ENCODE measurements at places on chromosomes 11 and 22.

DNA sequence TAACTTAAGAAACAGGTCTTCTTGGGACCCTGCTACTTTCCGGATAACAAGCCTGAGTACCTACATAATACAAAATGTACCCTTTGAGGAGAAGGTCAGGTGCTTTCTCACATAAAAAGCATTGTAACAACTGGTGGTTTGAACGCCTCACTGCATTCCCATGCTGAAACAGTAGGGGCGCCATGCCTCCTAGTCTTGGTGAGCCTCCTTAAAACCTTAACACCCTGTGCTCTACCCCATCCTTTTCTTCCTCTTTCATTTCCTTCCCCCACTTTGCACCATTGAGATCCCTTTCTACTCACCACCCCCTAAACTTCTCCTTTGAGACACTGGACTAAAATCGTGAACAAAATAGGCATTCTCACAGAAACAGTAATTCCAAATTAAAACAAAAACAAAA lies 729.3 kb downstream of the NTM start:
- DNase-seq = peak; percentile 9
- H3K36me3 ChIP-seq = no peaks in the 10 kb centered on the region
- no peak overlapping the region for H3K4me3 ChIP-seq
- no peaks in the 10 kb centered on the region for H3K27me3 ChIP-seq

- no peaks in the 10 kb centered on the region for H3K27me3 ChIP-seq
- H3K4me3 ChIP-seq = no peak overlapping the region
- DNase-seq = no peak
Observed at GRCh38 chr22:28018461-28018927, 99.4 kb upstream of the PITPNB start.

- no peaks in the 10 kb centered on the region for H3K36me3 ChIP-seq
- no peaks in the 10 kb centered on the region for H3K27me3 ChIP-seq
- peak; percentile 85 for DNase-seq
- peak overlapping the region; percentile 53 for H3K4me3 ChIP-seq
Observed at GRCh38 chr11:32706985-32707741, 87.3 kb downstream of the CCDC73 start.

DNA sequence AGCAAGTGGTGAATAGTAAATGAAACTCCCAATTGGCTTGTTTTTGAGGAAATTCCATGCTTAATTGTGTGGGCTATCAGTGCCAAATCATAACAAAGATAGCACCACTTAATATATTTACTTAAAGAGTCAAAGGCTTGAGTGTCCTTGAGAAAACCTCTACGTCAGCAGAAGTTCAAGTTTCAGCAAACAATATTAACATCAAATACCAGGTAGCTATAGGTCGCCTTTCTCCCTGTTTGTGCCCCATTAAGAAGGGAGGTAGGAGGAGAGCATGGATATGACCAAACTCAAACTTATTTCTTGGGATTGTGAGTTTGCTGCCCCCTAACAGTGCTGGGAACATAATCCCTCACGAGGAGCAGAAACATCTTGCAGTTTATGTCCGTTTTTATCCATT lies 105.6 kb upstream of the SYN3 start:
- DNase-seq = no peak
- H3K36me3 ChIP-seq = no peaks in the 10 kb centered on the region
- H3K27ac ChIP-seq = no peak overlapping the region
- no peaks in the 10 kb centered on the region for H3K27me3 ChIP-seq

GRCh38 chr11:66727282-66728037 lies 1.6 kb downstream of the SPTBN2 start:
- H3K4me1 ChIP-seq = peaks cover 44% of the 10 kb centered on the region
- peak overlapping the region; percentile 27 for H3K27ac ChIP-seq
- H3K4me3 ChIP-seq = peak overlapping the region; percentile 77
- no peaks in the 10 kb centered on the region for H3K36me3 ChIP-seq
- DNase-seq = peak; percentile 50
- H3K27me3 ChIP-seq = no peaks in the 10 kb centered on the region

- no peak overlapping the region for H3K27ac ChIP-seq
- no peaks in the 10 kb centered on the region for H3K36me3 ChIP-seq
- no peaks in the 10 kb centered on the region for H3K27me3 ChIP-seq
- no peaks in the 10 kb centered on the region for H3K4me1 ChIP-seq
- DNase-seq = no peak
- no peak overlapping the region for H3K4me3 ChIP-seq
Observed at GRCh38 chr22:46714550-46714949, 23.5 kb downstream of the CERK start.

- H3K27ac ChIP-seq = no peak overlapping the region
- no peak overlapping the region for H3K4me3 ChIP-seq
- H3K4me1 ChIP-seq = no peaks in the 10 kb centered on the region
- H3K27me3 ChIP-seq = no peaks in the 10 kb centered on the region
Observed at GRCh38 chr22:24414984-24415945, 12.1 kb upstream of the ADORA2A start.

DNA sequence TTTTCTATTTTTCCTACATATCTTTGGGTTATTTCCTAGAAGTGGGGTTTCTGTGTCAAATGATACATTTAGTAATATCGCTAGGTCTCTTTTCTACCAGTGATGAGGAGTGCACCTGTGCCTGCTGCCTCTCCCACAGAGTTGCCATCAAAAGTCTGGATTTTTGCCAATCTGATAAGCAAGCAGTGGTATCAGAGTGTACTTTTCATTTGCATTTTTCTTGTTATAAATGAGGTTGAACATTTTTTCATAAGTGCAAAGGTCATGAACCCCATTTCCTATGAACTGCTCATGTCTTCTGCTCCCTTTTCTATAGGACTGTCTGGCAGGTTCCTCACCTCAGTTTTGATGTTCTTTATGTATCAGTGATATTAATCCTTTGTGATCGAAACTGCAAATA lies 1.7 kb downstream of the TRPM5 start:
- H3K36me3 ChIP-seq = no peaks in the 10 kb centered on the region
- H3K4me3 ChIP-seq = no peak overlapping the region
- no peaks in the 10 kb centered on the region for H3K4me1 ChIP-seq
- no peak for DNase-seq

DNA sequence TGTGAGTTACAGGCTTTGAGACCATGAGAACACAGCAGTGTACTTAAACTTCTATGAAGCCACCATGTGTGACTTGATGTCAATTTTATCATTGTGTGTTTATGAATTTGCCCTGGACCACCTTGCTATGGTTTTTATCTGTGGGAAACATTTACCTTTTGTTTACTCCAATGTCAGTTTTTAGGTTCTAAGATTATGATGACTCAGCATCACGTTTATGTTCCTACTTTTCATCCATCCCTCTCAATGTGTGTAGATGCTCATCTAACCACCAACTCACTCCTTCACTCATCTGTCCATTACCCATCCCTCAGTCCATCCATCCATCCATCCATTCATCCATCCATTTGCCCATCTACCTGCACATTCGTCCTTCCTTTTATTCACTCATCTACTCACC lies 338.8 kb downstream of the MIAT start:
- no peak overlapping the region for H3K27ac ChIP-seq
- no peaks in the 10 kb centered on the region for H3K36me3 ChIP-seq

- H3K27ac ChIP-seq = no peak overlapping the region
- no peak overlapping the region for H3K4me3 ChIP-seq
- no peaks in the 10 kb centered on the region for H3K27me3 ChIP-seq
- no peaks in the 10 kb centered on the region for H3K4me1 ChIP-seq
Observed at GRCh38 chr22:44603767-44604166, 98.2 kb upstream of the PRR5 start.

- H3K27me3 ChIP-seq = no peaks in the 10 kb centered on the region
- H3K4me3 ChIP-seq = no peak overlapping the region
- DNase-seq = no peak
- H3K36me3 ChIP-seq = no peaks in the 10 kb centered on the region
- no peak overlapping the region for H3K27ac ChIP-seq
- H3K4me1 ChIP-seq = no peaks in the 10 kb centered on the region
Observed at GRCh38 chr11:87212891-87213290, 175.2 kb downstream of the TMEM135 start.

GRCh38 chr11:44610186-44610955 lies 44.9 kb downstream of the CD82 start:
- H3K36me3 ChIP-seq = no peaks in the 10 kb centered on the region
- H3K27me3 ChIP-seq = no peaks in the 10 kb centered on the region
- no peak overlapping the region for H3K27ac ChIP-seq

DNA sequence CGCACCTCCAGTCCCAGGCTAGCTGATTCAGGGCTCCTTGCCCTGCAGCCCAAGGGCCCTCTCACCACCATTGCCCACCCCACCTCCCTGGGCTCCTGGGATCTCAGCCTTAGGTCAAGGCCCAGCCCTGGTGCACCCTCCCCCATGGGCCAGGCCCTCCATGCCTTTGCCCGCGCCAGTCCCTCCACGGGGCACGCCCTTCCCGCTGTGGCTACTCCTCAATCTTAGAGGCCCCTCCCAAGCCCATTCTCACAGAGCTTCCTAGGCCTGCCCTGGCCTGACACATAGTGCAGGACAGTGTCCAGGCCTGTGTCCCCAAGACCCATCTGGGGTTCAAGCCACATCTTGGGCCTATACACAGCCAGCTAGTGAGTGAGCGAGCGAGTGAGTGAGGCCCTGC lies 6.9 kb downstream of the GP1BB start:
- DNase-seq = no peak
- no peak overlapping the region for H3K27ac ChIP-seq
- no peaks in the 10 kb centered on the region for H3K4me1 ChIP-seq
- H3K36me3 ChIP-seq = no peaks in the 10 kb centered on the region
- no peak overlapping the region for H3K4me3 ChIP-seq
- no peaks in the 10 kb centered on the region for H3K27me3 ChIP-seq

DNA sequence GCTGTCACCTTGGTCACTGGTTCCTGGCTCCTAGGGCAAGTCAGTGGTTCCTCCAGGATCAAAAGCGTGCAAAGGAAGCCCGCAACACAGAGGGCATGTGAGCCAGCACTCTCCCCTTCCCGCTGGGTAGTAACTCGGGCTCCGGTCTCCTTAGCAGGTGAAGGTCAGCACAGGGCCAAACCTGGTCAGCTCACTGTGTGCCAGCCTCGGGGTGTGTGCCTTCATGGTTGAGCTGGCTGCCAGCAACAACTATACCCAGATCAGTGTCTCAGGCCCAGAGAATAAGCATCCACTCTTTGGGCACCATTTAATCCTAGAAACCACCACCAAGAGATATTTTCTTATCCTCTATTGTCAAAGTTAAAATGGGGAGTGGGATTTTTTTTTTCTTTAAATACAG lies 16.1 kb upstream of the CCDC86 start:
- H3K4me1 ChIP-seq = peaks cover 5% of the 10 kb centered on the region
- no peak for DNase-seq
- no peak overlapping the region for H3K4me3 ChIP-seq
- H3K36me3 ChIP-seq = no peaks in the 10 kb centered on the region
- H3K27ac ChIP-seq = no peak overlapping the region
- no peaks in the 10 kb centered on the region for H3K27me3 ChIP-seq

DNA sequence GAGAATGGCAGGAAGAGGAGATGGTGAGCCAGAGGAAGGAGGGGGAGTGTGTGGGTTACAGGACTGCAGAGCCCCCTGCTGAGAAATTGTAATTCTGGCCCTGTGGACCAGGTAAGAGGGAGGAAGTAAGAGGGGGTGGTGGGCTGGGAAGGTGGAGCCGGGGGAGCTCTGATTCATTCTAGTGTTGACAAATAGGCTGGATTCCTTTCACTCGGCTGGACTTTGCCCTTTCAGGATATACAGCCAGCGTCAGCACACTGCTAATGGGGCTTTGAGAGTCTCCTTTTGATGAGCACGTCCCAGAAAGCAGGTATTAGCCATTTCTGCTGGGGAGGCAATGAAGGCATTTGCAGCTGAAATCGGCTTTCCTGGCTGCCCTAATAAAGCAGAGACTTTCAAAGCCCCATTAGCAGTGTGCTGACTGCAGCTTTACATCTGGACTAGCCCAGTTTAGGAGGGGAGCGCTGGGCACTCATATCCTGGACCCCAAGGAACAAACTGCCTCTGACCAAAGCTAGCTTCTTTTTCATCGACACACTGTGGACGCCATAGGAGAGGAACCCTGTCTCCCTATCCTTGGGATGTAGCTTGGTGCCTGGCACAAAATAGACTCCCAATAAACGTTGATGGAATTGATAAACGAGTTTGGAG lies 44.8 kb upstream of the CADM1 start:
- no peak overlapping the region for H3K4me3 ChIP-seq
- no peaks in the 10 kb centered on the region for H3K27me3 ChIP-seq
- no peaks in the 10 kb centered on the region for H3K36me3 ChIP-seq
- no peak overlapping the region for H3K27ac ChIP-seq
- no peaks in the 10 kb centered on the region for H3K4me1 ChIP-seq

DNA sequence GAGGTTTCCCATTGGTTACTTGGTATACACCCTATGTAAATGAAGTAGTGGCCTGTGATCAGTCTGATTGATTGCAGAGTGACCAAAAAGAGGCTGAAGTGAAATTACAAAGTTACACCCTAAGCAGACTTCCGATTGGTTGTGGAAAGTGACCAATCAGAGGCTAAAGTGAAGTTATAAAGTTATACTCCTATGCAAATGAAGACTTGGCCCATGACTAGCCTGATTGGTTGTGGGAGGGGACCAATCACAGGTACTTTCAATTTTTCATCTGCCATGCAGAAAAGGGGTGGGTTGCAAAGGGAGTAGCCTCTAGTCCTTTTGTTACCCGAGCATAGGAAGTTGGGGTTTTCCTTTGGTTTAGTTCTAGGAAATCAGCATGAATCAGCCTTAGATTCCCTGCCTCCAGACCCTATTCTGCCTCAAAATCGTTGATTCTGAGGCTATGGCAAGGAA lies 18.1 kb upstream of the CSTF3 start:
- no peak for DNase-seq
- H3K27me3 ChIP-seq = no peaks in the 10 kb centered on the region
- H3K27ac ChIP-seq = no peak overlapping the region

- no peaks in the 10 kb centered on the region for H3K27me3 ChIP-seq
- no peaks in the 10 kb centered on the region for H3K36me3 ChIP-seq
- H3K4me3 ChIP-seq = no peak overlapping the region
- H3K27ac ChIP-seq = no peak overlapping the region
- no peak for DNase-seq
Observed at GRCh38 chr11:33197915-33198727, 36.8 kb upstream of the CSTF3 start.

- no peak overlapping the region for H3K27ac ChIP-seq
- H3K4me3 ChIP-seq = no peak overlapping the region
- DNase-seq = peak; percentile 54
Observed at GRCh38 chr11:59243633-59244032, 30.9 kb upstream of the MPEG1 start.

DNA sequence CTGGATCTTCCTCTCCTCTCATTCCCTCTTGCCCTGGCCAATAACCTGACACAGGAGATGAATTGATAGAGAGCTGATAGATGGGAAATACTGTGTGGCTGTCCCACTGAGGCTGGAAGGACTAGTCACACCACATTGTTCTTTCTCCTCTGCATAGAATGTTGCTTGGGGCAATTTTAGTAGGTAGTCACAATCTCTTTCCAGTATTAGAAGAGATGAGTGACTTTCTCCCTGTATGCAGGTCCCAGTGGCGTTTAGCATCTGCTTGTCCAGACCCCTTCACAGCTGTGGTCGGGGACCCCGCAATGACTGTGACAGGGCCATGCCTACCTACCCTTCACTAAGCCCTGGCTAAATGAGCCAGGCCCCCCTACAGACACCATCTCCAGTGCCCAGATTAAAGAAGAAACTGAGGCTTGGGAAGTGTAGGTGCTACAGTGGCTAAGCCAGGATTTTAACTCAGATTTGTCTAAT lies 24.0 kb upstream of the P2RY2 start:
- no peaks in the 10 kb centered on the region for H3K27me3 ChIP-seq
- DNase-seq = no peak
- H3K36me3 ChIP-seq = no peaks in the 10 kb centered on the region
- peak overlapping the region; percentile 98 for H3K27ac ChIP-seq
- H3K4me1 ChIP-seq = peaks cover 65% of the 10 kb centered on the region

- H3K4me3 ChIP-seq = no peak overlapping the region
- DNase-seq = no peak
- no peak overlapping the region for H3K27ac ChIP-seq
- no peaks in the 10 kb centered on the region for H3K27me3 ChIP-seq
- peaks cover 35% of the 10 kb centered on the region for H3K4me1 ChIP-seq
- no peaks in the 10 kb centered on the region for H3K36me3 ChIP-seq
Observed at GRCh38 chr11:28621753-28622152, 513.6 kb downstream of the METTL15 start.

Data from PC-3 (cell line).